ENCODE measurements at places on chromosomes 7 and 10. TPM values are rescaled to one million over a fixed set of nuclear protein-coding genes. Genes with fewer than 3 reads are reported as not detected.

GRCh38 chr10:24928163-24928562, 24.2 kb downstream of the PRTFDC1 start:
- DNase-seq: no peak

FAM237B gene
- 0.13 TPM for polyA plus RNA-seq

DNA sequence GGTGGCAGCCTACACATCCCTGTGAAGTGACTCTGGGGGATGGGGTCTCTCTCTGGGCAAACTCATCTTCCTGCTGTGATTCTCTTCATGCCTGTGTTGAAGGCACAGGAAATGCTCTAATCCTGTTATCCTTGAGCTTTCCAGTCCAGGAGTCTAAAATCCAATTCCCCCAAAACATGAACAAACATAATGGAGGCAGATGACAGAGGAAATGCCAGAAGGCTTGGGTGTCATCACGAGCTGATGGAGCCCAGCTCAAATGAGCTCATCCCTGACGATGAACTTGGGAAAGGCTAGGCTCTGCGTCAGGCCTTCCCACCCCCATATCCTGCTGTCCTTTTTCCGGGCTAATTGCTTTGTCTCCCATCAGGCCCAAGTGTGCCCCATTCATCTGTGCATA, 165.9 kb upstream of the PODXL start:
- DNase-seq: no peak

HOXA3 gene
- not detected for polyA plus RNA-seq

DNA sequence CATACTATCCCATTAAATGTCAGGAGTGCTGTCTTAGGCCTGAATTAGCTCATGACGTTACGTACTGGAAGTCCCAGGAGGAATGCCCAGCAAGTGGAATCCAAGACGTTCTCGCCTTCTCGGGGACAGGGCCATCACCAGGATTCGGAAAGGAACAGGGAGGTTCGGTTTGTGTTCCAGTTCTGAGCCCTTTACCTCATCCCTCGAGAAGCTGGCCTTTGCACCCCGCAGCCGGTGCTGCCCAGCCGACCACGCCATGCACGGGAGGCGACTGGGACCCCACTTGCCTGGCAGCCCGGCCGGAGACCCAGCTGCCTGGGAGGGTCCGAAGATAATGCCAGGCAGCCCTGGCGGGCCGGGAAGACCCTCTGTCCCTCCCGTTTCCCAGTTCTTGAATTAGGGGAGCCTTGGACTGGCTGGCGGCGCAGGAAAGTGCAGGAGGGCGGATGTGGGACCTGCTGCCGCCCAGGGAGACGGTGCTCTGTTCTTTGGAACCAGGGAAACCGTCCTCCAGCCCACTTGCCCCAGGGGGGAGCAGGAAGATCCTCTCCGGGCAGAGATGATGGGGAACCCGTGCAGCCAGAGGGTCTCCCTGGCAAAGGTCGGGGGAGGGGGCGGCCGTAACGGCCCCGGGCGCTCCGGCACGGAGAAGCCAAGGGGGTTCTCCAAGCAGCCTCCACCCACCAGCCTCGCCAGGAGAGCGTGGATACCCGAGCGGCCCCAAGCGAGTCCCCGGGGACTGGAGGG, 671 bp upstream of the CHST3 start:
- peak; percentile 68 for DNase-seq

DNA sequence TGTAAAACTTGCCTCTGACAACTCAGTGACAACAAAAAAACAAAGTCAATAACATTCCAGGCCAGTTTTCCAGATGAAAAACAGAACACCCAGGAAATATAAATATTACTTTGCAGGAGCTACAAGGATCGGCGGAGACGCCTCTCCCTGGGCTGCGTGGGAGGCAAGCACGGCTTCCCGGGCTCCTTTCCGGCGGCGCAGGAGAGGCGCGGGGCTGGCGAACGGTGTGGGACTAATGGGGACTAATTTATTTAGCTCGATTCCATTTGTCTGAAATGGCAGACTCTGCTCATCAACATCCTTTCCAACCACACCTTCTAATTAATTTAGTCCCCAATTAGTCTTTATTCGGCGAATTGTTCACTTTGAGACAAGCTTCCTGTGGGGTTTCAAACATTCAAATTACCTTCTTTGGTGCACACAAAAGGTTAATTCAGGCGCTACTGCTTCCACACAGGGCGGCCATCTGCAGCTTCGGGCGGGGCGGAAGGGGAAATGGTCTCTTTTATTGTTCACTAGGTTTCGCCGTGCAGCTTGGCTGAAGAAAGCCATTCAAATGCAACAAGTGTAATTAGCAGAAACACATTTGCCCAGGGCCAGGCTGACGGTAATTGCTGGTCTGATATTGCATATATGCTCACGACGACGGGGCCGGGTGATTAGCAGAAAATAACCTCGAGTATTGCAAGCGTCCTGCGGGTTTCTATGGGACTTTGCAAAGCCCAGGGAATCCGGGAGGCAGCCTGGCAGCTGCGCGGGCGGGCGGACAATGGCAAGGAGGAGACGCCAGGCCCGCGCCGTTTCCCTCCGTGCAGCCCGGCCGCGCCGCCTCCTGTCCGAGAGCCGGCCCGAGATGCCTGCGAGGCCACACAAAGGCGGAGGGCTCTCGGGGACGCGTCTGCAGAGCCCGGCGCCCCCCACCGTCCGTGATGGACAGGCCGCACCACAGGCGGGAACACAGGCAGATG, 270.1 kb downstream of the PTPRN2 start:
- DNase-seq: peak; percentile 24

GRCh38 chr10:10564081-10564794, 453.4 kb upstream of the CELF2 start:
- peak; percentile 54 for DNase-seq

GRCh38 chr10:42553064-42553407, 85.3 kb downstream of the ZNF33B start:
- DNase-seq: no peak

GRCh38 chr10:14507781-14508180, 177.1 kb upstream of the FRMD4A start:
- no peak for DNase-seq

- DNase-seq: no peak
These were observed 37.1 kb upstream of the ZNF32 start for GRCh38 chr10:43685744-43686143.

- no peak for DNase-seq
These were observed 731.6 kb upstream of the ANKRD30A start for GRCh38 chr10:36393801-36394200.

DNA sequence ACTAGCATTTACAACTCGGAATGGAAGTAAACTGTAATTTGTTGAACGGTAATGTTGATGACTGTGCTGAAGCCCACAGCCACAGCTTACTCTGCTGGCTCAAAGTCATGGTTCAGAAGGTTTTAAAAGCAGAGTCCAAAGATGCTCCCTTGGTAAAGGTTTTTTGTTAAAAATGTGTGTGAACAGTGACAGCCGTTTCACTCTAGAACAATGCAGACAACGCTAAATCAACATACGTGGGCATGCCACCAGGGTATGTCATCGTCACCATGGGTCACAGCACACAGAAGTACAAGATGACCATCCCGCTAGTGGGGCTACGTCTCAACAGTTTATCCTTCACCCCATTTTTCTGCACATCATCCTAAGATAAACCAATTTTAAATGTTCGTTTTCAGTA, 106.5 kb upstream of the LANCL2 start:
- DNase-seq: no peak

- DNase-seq: peak; percentile 99
These were observed 284.4 kb downstream of the ZEB1 start for GRCh38 chr10:31603235-31604087.

GRCh38 chr10:78778444-78779338, 290.1 kb upstream of the ZMIZ1 start:
- DNase-seq: no peak

- peak; percentile 6 for DNase-seq
These were observed 19.4 kb upstream of the MINDY3 start for GRCh38 chr10:15879663-15880062.

DNA sequence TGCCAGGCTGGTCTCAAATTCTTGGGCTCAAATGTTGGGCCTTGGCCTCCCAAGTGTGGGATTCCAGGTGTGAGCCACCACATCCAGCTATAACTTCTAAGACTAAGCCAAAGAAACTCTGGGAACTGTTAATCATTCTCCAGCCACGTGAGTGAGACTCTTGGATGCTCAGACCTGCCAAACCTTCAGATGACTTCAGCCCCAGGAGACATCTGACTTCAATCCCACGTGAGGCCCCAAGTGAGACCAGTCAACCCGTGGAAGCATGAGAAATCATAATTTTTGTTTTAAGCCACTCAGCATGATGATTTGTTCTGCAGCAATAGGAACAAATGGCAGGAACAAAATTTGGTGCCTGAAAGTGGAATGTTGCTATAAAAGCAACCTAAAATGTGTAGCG, 4.3 kb upstream of the PCBD1 start:
- no peak for DNase-seq

DNA sequence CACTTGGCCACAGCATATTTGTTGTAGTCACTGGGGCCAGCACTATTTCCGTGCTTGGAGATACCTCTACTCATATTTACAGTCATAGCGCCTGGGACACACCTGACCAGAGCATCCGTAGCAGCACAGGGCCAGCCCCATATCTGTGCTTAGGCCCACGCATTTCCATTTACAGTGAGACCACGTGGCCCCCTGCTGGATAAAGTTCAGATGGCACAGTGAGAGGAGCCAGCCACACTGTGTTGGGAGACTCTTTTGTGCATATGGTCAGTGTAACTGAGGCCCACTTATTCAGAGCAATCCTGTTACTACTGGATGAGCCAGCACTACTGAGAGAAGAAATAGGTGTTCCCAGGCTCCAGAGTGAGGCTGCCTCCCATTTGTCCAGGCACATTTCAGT, 455.3 kb downstream of the REEP3 start:
- peak; percentile 82 for DNase-seq

- DNase-seq: no peak
These were observed 143.0 kb upstream of the NRBF2 start for GRCh38 chr10:62990126-62990525.

DNA sequence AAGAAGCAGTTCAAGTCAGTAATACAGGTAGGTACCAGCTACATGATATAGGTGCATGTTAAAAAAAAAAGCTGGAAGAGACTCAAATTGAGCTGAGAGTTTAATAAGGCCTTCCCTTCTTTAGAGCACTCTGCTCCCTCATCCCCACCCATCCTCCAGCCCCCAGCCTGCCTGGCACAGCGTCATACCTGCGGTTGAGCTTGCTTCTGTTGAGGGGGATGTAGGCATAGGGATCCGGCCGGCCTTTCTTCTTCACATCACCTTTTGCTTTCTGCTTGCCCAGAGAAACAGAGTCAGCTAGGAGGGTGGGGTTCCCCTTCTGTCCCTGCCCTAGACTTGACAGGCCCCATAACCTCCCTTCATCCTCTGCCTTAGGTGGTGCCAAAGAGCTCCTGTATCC, 23.8 kb upstream of the FRAT2 start:
- no peak for DNase-seq

HYAL4 gene
- polyA plus RNA-seq: not detected

PDK4 gene
- polyA plus RNA-seq: 0.07 TPM

- DNase-seq: no peak
These were observed 384.0 kb downstream of the SFMBT2 start for GRCh38 chr10:7026818-7027217.

DNA sequence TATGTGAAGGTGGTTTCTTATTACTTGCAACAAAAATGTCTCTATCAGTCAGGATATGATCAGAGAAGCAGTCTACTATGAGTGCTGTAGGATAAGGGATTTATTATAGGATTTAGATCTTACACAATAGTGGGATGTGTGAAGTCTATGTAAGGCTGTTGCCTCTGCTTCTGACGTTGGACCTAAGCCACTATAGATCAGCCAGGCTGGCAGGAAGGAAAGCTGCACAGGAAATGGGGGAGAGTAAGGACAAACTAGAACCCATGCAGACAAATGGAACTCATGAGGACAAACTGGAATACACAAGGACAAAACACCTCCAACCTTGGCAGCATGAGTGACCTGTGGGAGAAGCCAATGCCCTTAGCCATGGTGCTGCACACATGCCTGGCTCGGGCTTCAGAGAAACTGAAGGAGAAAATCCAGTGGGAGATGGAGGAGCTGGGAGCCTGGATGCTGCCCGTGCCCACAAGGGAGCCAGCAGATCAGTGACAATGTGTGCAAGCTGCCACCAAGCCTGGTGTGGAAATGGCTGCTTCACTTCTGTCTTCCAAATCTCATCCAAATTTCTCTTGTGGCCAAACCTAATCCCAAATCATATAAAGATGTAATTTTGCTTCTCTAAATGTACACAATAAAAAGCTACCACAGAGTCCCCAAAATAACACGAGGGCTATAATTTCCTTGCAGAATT, 147.0 kb upstream of the PCGF5 start:
- DNase-seq: no peak

ZNF804B gene
- not detected for polyA plus RNA-seq

DNA sequence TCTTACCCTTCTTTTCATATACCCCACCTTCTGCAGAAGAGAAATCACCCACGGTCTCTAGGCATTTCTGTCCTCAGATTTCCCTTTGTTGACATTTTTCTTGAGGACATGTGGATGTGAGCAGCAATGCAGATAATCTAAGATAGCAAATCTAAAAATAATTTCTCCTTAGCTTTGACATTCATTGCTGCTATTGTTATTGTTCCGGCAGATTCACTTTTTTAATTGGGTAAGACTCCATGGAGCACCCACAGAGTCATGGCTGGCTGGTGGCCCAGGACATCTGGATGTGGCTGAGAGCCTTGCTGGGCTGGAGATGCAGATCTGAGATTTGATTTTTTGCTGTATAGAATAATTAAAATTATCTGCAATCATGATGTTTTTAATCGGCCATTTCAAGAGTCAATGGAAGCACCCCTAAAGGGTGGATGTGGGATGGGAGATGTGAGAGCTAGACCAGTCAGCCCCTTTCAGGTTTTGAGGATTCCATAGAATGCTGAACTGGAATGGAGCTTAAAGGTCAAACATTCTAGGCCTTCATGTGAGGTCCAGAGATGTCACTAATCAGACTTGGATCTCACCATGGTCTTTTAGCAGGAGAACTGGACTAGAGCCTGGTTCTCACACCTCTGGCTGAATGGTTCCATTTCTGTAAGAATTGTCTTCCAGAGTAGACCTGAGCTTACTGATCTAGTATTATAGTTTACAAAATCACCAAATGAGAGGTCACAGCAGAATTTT, 37.5 kb downstream of the TAS2R41 start:
- DNase-seq: no peak

H2BK1 gene
- not detected for polyA plus RNA-seq

VAX1 gene
- not detected for polyA plus RNA-seq

GRCh38 chr7:70487428-70487827, 644.5 kb upstream of the GALNT17 start:
- no peak for DNase-seq

MLXIPL gene
- 13.1 TPM for polyA plus RNA-seq

DNA sequence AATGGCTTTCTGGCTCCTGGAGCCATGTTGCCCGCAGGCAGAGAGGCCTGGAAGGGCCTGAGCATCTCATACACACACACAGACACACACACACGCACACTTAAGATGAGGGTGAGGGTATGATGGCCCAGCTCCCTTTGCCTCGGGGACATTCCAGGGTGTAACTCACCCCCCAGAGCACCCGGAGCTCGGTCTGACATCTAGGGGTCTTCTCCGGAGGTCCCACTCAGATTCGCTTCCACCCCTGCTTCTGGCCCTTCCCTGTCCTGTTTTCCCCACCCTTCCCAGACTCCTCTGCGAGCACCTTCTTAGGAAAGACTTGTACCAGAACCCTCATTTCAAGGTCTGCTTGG, 304.4 kb downstream of the GRID1 start:
- no peak for DNase-seq

- peak; percentile 11 for DNase-seq
These were observed 38.5 kb downstream of the ERCC6 start for GRCh38 chr10:49500412-49500811.

TRIM50 gene
- not detected for polyA plus RNA-seq

GRCh38 chr10:11266426-11266825, 248.8 kb downstream of the CELF2 start:
- DNase-seq: no peak

TBL2 gene
- polyA plus RNA-seq: 6.9 TPM

GRCh38 chr7:39894904-39895303, 55.2 kb upstream of the CDK13 start:
- DNase-seq: no peak

AKR1C2 gene
- polyA plus RNA-seq: 0.83 TPM

Measured in GM23338 (cell line).